ENCODE measurements at places on chromosomes 11 and 22. TPM values are rescaled to one million over a fixed set of nuclear protein-coding genes. Genes with fewer than 3 reads are reported as not detected.

GRCh38 chr11:13763341-13763740 lies 94.9 kb downstream of the FAR1 start:
- no peak for DNase-seq

GRCh38 chr22:44698531-44699421 lies 3.2 kb upstream of the PRR5 start:
- DNase-seq = no peak

The OR52E4 gene
- total RNA-seq = not detected

GRCh38 chr22:43928468-43928867 lies 4.9 kb downstream of the PNPLA3 start:
- DNase-seq = no peak

DNA sequence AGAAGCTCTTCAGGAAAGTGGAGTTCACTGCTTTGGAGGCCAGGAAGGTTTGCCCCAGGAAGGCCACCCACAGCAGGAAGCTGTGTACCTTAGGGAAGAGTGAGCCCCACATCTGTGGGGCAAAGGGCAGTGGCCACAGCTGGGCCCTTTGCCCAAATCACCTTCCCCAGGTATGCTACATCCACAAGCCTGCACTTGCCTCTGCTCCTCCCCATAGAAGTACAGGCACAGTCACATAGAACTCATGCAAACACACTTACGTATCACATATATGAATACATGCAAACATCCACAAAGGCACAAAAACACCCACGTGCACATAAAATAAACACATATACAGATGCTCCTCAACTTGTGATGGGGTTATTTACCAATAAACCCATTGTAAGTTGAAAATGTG lies 2.1 kb downstream of the TRIM29 start:
- DNase-seq = no peak

DNA sequence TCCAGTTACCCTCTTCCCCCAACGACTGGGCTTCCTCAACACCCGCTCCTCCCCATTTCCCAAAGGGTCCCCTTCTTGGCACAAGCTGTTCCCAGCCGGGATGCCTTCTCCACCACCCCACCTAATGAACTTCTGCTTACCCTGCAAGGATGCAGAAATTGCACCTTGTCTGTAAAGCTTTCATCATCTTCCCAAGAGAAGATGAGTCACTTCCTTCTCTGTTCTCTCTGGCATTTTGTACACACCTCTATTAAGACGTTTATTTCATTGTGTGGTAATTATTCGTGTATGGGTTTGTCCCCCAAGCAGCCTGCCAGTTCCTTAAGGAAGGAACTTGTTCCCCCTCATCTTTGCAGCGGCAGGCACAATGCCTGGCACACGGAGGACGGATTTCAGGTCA lies 351.1 kb downstream of the CADM1 start:
- no peak for DNase-seq
